Activated CD4-positive, alpha-beta T cell treated with anti-CD3 and anti-CD28 coated beads, Interleukin-10, Interleukin-2, amounts not matched to agents 100 ng/mL and 50 ng/mL, durations not matched to agents 16 hours and 8 hours (primary cell): ENCODE measurements at places on chromosomes 3 and 15.

GRCh38 chr3:186171521-186171920 is 62.6 kb upstream of the ETV5 start:
- no peak for DNase-seq

GRCh38 chr3:135860761-135861160 is 104.8 kb upstream of the PPP2R3A start:
- no peak for DNase-seq

GRCh38 chr3:51371943-51372557 is 13.0 kb upstream of the MANF start:
- peak; percentile 64 for DNase-seq

DNA sequence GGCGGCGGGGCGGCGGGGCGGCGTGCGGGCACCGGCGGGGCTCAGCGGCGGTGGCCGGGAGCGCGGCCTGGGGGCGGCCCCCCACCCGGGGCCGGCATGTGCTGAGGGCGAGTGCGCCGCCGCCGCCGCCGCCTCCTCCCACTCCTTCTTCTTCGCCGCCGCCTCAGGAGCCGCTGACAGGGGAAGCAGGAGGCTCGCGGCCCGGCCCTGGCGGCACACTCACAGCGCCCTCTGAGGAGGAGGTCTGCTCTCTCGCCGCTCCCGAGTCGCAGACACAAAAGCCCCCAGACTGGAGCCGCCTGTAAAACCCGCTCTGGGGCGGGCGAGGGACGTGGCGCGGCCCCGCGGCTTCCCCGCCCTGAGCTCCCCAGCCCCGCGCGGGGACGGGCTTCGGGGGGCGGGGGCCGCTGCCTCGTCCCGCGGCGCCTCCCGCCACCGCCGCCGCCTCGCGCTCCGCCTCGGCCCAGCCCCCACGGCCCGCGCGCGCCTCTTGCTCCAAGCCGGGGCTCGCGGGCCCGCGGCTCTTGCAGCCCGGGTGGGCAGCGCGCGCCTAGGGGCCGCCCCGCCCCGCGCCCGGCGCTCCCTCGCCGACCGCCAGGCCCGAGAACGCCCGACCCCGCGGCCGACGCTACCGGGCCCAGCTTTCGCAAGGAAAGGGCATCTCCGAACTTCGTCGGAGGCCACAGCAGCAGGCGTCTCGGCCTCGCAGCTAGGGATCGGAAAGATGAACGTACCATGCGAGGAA is at the start of gene PYGO1:
Gene PYGO1, minus strand, starts transcription at position 276 of the 745 bp plus-strand sequence. CDS start 462 bp downstream, outside the sequence.
- DNase-seq, result peak; percentile 37

- peak; percentile 80 for DNase-seq
Measured at GRCh38 chr15:67130673-67131601, 65.5 kb downstream of the SMAD3 start.

DNA sequence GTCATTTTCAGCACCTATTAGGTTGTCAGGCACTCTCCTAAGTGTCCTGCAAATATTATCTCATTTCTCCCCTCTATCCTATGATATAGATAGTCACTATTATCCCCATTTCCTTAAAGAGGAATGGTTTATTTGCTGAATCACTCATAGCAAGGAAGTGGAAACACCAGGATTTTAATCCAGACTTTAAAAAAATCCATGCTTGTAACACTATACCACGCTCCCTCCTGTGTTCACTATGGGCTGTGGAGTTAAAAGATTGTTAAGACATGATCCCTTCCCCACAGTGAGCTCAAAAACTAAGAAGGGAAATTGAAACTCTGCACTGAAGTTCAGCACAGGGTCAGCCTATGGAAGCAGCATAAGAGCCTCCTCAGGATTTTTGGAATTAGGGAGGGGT is 60.2 kb downstream of the TMEM39A start:
- no peak for DNase-seq

GRCh38 chr15:79030470-79030869 is 60.1 kb downstream of the RASGRF1 start:
- DNase-seq, result no peak

DNA sequence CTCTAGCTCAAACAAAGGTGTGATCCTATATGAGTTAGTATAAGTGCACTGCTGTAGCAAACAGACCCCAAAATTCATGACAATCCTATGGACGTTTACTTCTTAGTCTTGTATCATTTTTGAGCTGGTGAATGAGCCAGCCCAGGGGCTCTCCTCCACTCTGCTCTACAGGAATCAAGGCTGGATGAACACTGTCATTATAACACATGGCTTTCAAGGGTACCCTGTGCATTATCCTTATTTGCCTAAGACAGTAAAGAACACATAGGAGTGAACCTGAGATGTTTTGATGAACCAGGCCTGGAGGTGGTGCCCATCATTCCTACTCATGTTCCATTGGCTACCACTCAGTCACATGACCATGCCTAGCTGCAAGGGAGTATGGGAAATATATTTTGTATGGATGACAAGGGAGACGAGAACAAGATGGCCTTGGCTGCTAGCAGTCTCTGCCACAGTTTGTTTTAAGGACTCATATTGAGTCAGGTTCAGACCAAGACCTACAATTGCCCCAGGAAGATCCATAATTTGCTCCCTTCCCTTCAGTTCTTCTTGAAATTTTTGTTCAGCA is 107.4 kb upstream of the HES1 start:
- DNase-seq, result no peak

- no peak for DNase-seq
Measured at GRCh38 chr3:108947855-108948254, 5.8 kb downstream of the GUCA1C start.

GRCh38 chr3:136818191-136818768 is 646 bp upstream of the SLC35G2 start:
- DNase-seq, result peak; percentile 45

- peak; percentile 90 for DNase-seq
Measured at GRCh38 chr3:169812332-169813235, at the start of the genes LRRC34 and LRRIQ4. Gene LRRC34 (minus strand): TSS chr3:169812904. CDS start chr3:169812548, 356 bp downstream. Gene LRRIQ4 (plus strand): TSS chr3:169812870. CDS start chr3:169821922, 9,052 bp downstream.

DNA sequence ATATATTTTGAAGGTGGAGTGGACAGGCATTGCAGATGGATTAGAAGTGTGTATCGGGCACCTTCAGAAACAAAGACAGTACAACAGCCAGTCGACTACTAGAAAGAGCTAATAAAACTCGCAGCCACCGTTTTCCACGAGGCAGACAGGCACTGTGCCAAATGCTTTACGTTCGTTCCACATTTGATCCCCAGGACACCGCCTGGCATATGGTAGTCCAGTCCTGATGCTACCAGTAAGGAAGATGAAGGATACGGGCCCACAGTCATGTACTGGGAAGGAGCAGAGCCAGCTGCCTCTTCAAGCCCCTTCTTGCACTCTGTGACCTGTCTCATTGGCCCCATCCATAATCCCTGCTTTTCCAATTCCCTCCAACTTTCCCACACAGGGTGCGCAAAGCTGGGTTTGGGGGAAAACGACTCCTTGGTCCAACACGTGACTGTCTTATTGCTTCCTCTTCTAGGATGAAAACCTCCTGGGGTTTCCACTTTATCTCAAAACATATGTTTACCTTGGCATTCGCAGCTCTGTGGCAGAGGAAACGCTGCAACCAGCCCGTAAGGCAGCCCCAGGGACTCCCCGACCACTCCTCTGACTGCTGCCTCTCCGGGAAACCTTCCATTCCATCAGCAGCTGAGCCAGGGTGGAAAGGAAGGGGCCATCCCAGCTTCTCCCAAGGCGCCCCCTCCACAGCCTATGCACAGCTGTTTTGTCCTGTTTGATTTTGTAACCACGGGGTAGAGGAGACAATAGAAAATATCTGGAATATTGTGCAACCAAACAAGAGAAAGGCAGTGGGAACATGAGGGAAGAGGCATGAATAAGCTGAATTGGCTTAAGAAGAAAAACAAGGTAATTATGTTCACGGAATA is 107.4 kb downstream of the ADAMTS17 start:
- DNase-seq, result no peak

DNA sequence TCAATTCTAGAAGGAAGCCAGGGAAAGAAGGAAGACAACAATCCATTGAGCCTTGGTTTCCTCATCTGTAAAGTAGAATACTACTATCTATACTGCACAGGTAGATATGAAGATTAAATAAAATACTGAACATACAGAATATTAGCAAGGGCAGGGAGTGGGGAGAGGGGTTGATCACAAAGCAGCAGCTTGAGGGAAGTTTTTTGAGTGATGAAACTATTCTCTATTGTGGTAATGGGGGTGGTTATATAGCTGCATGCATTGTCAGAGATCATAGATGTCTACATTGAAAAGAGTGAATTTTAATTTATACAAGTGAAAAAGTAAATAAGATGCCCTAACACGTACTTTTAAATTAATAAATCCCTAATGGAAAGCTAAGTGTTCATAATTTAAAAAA is 242.6 kb upstream of the LRTM1 start:
- no peak for DNase-seq

DNA sequence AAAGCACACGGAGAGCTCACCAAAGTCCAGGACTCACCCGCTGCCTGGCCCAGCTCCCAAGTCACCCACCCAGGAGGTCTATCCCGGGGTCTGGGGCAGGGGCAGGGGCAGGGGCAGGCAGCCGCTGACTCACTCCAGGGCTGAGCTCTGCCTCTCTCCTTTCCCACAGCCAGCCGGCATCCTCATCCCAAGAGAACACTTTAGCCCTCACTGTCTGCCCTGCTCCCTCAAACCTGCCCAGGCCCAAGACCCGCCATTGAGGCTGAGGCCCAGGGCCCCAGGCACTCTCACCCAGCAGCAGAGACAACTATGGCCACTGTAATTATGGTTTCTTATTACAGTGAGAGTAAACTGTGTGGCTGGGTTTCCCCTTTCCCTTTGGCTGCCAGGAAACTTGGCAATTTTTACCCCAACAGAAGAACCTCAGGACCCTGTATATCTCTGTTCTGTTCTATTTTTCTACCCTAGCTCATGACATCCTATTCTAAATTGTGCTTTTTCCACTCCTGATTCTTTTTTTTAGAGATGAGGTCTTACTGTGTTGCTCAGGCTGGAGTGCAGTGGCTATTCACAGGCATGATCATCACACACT is 53.0 kb downstream of the IQSEC1 start:
- DNase-seq, result no peak

GRCh38 chr3:113167825-113168801 is 43.2 kb upstream of the BOC start:
- no peak for DNase-seq

GRCh38 chr3:139771331-139771730 is 93.6 kb upstream of the NMNAT3 start:
- DNase-seq, result no peak

DNA sequence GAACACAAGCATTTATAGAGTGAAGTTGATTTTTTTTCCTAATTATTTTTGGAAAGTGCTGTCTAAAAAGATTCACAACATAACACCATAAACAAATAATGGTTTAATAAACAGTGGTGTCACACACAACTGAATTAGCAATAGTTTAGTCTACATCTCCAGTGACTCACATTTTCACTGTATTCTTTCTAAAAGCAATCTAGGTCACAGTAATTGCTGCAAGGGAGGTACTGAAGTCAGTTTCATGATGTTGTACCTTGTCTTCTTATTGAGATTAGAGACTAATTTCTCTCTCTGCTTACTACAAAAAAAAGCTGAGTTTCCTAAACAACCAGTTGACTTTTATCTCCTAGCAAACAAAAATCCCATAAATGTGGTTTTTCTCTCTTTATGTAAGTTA is 29.6 kb downstream of the PLSCR4 start:
- DNase-seq, result no peak

DNA sequence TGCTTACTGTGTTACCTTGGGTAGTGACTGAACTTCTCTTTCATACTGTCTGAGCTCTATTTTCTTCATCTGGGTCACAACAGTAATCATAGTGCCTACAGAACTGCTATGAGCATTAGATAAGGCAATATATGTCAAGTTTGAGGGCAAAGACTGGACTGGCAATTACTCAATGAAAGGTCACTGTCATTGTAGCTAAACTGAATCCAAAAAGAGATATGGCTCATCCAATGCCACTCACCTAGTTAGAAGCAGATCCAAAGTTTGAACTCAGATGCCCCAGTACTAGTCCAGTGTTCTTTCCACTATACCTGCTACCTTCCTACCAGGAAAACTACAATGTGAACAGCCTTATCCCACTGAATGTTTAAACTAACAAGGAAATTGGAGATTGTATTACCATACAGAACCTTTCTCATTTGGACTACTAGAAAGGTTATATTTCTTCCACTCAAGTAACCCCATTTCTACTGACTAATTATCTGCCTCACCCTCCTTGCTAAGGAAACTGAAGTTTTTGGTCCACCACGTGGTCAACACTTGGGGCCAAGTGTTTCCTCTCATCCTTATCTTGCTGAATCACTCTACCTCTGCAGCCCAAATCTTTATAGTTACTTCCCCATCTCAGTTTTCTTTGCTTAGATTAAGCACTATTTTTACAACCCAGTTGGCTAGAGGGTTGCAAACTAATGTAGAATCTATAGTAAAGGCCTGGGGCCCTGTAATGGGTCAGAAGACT is 202.3 kb upstream of the LPP start:
- no peak for DNase-seq

DNA sequence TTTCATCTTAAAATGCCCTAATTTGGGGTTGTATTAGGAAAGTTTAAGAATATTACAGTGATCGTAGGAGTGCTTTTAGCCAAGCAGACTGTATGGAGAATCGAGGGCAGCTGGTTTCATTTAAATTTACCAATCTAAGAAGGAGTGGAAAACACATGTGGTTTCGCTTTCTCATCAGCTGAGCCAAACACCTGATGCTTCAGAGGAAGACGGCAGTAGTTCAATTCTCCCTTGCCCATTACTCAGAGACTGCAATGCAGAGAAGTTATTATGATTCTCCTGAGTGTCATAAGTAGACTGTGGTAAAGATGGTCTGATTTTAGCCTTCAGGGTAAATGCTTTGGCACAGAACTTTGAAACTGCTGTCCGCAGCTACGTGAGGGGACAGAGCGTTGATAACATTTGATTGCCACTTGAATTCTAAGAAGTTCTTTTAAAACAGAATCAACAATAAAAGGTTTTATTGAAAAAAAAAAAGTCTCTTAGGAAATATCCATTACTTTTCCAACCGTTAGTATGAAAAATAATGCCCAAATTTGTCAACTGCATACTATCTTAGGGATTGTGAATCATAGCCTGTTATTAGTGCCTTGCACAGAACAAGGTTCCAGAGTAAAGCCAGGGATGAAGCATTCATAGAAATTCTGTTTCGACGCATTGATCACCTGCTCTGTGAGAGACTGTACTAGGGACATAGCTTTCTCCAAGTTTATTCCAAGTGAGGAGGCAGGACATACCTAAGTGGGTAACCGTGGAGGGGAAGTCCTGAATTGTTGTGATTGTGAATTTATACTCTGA is 25.6 kb downstream of the LYSMD4 start:
- peak; percentile 66 for DNase-seq

DNA sequence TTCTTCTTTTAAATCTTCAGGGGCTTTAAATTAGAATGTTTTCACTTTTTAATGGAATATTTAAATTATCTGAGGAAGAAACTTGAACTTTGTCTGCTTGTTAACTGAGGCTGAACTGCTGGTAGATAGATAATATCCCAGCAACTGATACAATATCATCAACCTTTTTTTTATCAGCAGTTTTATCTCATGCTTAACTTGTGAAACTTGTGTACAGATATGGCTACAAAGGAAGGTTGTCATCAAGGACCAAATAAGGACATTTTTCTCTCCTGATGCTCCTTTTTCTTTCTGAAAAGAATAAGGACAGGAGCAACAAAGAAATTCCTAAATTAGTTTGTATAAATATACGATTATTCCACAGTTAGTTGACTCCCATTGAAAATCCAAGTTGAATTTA is 66.4 kb upstream of the KBTBD8 start:
- DNase-seq, result no peak
